Stimulated activated CD4-positive, alpha-beta T cell treated with anti-CD3 and anti-CD28 coated beads, Interleukin-15, amount 100 ng/mL, for 48 hours (primary cell): ENCODE measurements at places on chromosomes 12 and 14.

DNA sequence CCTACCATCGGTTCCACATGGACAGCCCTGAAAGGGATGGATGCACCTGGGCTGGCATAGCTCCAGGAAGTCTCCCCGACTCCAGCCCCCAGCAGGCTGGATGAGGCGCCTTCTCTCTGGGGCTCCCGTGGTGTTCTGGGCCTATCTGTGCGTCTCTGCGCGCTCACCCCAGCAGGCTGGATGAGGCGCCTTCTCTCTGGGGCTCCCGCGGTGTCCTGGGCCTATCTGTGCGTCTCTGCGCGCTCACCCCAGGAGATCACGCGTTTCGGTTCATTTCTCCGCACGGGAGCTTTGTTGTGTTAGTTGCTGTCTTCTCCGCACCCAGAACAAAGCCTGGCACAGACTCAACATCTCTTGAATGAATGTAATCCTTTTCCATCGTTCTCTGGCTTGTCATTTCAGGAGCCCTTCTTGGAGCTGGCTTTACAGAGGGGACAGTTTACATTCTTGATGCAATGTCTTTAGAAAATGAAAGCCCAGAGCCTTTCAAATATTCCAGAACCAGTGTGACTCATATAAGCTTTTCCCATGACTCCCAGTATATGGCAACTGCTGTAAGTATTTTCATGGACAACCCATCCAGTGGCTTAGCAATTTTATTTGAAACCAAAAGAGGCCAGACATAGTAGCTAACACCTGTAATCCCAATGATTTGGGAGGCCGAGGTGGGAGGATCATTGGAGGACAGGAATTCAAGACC lies 40.3 kb downstream of the CFAP251 start:
- no peak for DNase-seq

- DNase-seq: no peak
Observed at GRCh38 chr12:31298515-31298910, 27.4 kb downstream of the SINHCAF start.

GRCh38 chr14:101743701-101744100 lies 17.8 kb upstream of the PPP2R5C start:
- DNase-seq: no peak

DNA sequence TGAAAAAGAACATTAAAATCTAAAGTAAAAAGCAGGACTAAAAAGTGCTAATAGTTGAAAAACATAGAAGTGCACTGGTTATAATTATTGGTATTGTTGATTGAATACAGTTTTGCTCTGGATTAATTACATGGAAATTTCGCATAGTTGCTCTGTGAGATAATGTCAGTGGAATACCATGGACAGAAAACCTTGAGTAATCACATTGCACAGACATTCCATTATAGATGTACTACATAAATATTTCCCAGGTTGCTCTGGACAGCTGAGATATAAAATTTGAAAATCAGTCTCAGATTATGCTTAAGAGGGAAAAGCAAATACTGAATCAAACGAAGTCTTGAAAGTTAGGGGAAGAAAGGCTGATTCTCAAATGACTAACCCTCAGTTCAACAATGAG lies 439.3 kb upstream of the FLRT2 start:
- no peak for DNase-seq

GRCh38 chr14:34363733-34364134 lies 98.3 kb downstream of the SPTSSA start:
- DNase-seq: no peak

DNA sequence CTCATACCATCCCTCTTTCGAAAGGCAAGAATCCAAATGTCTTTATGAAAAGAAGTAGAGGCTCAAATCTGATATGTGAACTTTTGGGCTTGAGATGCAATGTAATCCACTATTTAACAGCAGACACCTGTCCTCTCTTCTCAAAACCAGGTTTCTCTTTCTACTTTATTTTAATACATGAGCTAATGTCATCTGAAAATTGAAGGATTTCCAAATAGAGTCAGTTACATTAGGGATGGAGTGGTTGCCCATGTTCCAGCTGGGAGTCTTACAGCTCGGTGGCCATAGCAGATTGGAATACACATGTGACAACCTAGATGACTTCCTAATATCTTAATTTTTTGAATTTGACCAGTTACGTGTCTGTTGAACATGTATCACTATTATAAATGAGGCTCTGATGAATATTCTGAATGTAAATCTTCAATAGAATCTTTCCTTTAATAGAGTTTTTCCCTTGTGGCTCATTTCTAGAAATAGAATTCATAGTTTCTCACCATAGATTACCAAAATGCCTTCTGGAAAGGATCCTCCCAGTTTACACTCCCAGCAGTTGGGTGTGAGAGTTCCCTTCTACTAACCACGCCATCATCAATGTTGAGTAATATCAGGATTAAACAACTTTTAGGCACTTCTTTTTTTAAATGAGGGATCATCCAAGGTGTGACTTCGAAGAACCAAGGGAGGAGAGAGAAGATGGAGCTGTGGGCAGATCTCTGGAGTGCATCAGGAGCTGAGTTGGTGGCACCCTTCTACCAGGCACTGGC lies 49.2 kb downstream of the GPR135 start:
- DNase-seq: no peak

DNA sequence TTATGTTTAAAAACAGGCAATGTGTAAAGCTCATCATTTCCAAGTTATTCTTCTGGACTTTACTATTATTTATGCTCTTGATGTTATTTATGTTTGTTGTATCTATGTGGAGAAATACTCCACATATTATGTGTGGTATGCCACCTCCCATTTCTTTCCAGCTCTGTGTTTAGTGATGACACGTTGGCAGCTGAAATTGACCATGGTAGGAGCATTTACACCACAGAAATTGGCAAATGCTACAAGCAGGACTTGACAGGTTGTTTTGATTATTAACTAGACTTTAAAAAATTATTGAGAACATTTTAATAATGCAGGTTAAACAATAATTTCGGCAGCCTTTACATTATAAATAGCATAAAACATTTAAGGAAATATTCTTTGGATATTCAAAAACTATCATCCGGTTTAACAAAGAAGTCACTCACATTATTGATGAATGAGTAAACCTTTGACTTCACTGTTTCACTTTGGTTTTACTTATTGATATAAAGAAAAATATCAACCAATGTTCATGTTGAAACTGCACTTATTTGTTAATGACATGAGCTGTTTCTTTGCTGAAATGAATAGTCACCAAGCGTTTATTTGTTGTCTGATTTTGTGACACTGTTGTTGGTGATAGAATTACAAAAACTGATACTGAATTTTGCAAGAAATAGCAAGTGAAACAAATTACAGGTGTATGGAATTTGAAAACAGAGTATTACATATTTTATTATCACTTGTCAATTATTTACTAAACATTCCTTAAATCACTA lies 76.8 kb downstream of the HMGA2 start:
- DNase-seq: no peak

- DNase-seq: no peak
Observed at GRCh38 chr14:78340250-78340649, 170.1 kb downstream of the NRXN3 start.

GRCh38 chr14:71248194-71248593 lies 340.9 kb downstream of the PCNX1 start:
- DNase-seq: no peak

- DNase-seq: no peak
Observed at GRCh38 chr14:80493620-80494019, 282.3 kb upstream of the DIO2 start.

DNA sequence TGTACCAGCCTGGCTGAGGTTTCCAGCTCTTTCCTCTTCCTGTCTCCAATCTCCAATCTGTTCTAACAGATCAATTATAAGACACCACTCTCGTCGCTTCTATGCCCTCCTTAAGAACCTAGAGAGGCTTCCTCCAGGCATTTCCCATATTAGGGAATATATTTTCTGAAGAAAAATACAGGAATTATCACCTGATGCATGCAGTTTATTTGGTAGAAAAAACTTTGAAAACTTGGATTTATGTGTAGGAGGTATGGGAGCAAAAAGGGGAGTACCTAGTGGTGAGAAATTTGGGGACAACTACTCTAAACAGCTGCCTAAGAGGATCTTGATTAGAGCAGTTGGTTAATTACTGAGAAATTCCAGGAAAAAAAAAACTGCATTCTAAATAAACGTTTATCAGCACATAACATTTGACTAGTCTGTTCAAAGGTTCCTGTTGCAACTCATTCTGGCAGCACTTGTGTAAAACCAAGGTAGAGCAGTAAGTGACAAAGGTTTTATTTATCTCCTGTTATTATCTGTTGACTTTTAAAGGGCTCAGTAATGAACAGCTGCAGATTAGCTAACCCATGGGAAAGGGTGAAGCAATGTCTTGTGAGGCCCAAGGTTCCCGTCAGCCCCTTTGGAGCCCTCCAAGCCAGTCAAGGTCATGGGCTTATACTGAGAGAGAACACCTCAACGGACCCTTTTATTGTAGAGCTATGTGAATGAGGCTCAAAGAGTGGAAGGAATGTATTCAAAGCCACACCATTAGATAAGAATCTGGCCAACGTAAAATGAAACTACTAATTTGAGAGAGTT lies 36.4 kb upstream of the NR1H4 start:
- DNase-seq: no peak

GRCh38 chr12:58387199-58387598 lies 445.8 kb downstream of the ATP23 start:
- DNase-seq: no peak

- no peak for DNase-seq
Observed at GRCh38 chr12:131940141-131940547, 9.6 kb upstream of the EP400 start.

DNA sequence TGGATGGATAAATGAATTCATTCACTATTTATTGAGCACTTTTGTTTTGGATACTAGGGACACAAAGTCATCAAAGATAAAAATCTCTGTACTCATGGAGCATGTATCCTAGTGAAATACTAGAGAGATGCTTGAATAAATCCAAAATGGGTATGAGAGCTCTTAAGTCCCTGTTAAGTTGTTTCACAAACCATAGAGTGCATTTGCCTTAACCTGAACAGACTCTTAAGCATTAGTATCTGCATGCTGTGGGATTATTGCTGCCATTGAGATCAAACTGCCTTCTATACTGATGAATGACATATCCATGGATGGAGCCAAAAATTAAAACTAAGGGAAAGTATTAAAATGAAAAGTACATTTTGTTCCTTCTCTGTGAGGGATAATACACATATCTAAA lies 206.5 kb upstream of the KRR1 start:
- DNase-seq: no peak

DNA sequence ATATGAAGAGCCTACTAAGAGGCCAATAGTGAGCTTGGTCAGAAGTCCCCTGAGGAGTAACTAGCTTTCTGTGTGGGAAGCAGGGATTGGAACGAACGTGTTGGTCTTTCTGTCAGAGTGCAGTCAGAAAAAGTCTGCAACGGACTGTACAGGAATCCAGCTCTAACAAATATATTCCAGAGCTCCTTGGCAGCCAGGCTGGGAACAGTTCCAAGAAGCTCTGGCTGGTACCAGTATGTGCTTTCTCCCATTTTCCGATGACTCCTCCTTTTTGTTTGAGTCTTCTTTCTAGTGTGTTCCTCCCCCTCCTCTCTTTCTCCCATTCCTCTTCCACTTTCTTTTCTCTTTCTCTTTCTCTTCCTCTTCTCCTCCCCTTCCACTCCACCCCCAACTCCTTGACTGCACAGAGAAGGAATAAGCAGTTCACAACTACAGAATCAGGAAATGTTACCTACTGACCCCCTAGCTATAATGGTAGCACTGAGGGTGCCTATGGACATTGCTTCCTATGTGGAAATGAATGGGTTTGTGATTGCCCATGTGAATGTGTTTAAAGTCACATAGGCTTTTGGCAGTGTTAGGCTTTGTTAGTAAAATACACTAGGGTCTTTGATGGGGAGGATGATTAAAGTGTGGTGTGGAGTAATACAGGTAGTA lies 59.9 kb downstream of the TTLL5 start:
- no peak for DNase-seq

- no peak for DNase-seq
Observed at GRCh38 chr12:112665958-112666357, 125.6 kb upstream of the RPH3A start.

GRCh38 chr14:79274641-79275291 lies 936.5 kb downstream of the DIO2 start:
- DNase-seq: no peak

- no peak for DNase-seq
Observed at GRCh38 chr14:50719911-50720759, 52.0 kb upstream of the SAV1 start.

- no peak for DNase-seq
Observed at GRCh38 chr12:80268924-80269749, 169.8 kb downstream of the OTOGL start.

GRCh38 chr12:42716491-42716891 lies 126.9 kb upstream of the PRICKLE1 start:
- no peak for DNase-seq

DNA sequence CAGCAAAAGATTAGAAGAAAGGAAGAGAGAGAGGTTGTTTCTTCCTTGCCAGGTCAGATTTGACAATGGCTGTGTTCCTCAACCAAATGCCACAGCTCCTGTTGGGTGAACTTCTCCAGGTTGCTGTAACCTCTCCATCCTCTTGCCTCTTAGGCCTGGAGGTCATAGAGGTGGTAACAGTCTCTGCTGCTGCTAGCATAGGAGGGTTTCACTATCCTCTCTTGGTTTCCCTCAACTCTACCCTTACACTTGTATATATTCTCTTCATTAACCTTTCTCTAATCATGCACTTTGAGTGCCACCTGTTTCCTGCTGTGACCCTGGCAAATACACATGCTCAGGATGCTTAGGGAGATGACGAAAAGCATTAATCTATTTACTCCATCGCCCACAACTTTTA lies 67.7 kb upstream of the HIF1A start:
- DNase-seq: no peak

- DNase-seq: no peak
Observed at GRCh38 chr12:101186291-101186690, 23.7 kb downstream of the SLC5A8 start.

- no peak for DNase-seq
Observed at GRCh38 chr12:4435537-4435936, 10.1 kb downstream of the FGF6 start.
